Activated T-cell treated with anti-CD3 and anti-CD28 coated beads, Interleukin-2, amount 50 U/mL, for 1 hour (primary cell): ENCODE measurements at places on chromosomes 2 and 18.

GRCh38 chr2:7567646-7568045, 650.4 kb downstream of the RNF144A start:
- DNase-seq = peak; percentile 44

DNA sequence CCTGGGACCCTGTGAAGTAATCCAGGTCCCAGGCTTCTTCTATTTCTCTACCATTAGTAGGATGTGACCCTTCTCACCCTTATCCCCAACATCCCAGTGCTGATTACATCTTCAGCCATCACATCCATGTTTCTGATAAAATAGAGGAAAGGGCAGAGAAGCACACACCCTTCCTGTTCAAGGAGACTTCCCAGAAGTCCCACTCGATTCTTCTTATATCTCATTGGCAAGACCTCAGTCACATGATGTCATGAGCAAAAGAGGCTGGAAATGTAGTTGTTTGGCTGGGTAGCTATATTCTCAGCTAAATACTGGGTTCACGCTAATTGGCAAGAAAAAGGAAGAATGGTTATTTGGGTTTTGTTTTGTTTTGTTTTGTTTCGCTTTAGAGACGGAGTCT, 8.0 kb upstream of the XRCC5 start:
- no peak for DNase-seq

DNA sequence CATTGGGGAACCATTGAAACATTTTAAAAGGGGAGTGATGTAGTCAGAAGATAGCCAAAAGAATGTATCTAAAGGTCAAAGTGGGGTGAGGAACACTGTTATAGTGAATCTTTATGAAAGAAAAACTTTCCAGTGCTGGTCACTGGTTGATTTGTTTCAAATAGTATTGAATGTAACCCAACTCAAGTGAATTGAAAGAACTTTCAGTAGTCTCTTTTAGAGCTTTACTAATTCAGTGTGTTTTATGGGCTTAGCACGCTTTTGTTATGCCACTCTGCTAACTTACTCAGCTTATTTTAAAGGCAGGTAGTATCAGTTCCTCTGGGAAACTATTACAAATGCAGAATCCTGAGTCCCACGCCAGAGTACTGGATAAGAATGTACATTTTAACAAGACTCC, 57.3 kb downstream of the GTF2A1L start:
- no peak for DNase-seq

DNA sequence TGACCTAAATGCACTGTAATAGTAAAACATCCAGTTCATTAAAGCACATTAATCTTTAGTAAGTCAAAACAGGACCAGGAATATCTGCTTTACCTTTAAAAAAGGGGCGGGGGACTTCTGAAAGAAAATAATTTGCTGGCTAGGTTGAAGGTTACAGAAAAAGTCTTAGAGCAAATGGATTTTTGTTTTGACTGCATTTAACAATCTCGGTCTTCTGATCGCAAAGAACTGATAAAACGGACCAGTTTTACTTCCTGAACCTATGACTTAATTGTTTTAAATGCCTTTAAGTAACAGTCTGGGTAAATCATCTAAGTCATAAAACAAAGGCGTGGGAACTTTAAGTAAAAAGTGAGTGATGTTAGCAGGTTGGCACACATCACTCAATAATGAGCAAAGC, 783 bp downstream of the BUB1 start:
- no peak for DNase-seq

- DNase-seq = no peak
Observed at GRCh38 chr2:58156780-58157179, 84.3 kb downstream of the FANCL start.

DNA sequence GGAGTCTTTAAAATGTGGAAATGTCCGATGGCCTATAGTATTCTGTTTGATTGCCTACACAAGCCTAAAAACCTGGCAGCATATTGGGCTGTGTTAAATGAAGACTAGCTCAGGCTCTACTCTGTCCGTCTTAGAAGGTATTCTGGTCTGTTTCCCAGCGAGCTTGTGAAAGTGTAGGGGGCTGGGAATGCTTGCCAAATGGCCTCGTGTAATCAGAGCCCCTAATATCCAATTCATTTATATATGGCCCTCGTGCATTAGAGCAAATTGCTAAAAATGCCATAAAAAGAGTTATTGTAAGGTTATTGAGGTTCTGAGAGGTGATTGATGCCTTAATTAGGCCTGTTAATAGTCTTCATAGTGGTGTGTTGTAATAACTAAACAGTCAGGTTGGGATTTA, 1500.4 kb downstream of the DPP10 start:
- DNase-seq = no peak

DNA sequence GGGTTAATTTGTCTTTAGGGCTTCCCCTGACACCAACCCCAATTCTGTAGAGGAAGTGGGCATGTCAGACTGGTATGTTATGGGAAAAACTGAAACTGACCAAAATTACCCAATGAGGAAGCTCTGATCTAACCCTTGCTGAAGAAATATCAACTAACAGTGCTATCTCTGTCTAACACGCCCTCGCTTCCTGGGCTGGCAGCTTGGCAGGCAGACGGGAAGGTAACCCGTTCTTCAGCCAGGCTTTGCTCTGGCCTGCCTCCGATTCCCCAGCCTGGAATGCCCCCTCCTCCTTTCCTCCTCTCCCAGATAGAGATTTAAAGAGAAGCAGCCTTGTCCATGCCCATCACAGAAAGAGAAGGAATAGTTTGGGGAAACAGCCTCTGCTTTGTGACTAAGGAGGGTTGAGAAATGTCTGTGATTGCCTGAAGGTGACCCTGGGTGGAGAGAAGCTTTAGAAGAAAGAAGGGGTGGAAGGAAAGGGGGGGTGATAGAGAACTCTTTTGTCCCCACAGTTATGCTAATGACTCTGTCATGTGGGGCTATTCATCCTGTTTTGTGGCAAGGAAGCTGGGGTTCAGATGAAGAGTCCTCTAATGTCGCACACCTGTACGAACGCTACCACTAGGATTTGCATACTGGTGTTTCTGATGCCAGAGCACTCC, 15.4 kb downstream of the HK2 start:
- DNase-seq = peak; percentile 40

GRCh38 chr2:239027391-239028252, 179.7 kb downstream of the TWIST2 start:
- no peak for DNase-seq

DNA sequence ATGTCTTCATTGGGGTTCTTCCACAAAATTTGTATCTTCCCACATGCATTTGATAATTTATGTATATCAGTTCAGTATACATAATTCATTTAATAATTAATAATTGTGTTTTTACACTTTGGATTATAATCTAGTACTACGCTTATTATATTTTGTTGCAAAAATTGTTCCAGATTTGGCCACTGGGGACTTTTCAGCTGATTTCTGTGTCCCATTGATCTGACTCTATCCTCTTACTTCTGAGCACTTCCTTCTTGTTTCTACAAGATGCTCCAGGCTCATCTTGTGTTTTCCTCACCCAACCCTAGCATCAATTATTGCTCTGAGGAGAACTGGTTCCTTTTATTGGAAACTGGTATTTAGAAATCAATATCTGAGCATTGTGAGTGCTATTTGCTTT, 215.3 kb upstream of the CDH19 start:
- DNase-seq = no peak

DNA sequence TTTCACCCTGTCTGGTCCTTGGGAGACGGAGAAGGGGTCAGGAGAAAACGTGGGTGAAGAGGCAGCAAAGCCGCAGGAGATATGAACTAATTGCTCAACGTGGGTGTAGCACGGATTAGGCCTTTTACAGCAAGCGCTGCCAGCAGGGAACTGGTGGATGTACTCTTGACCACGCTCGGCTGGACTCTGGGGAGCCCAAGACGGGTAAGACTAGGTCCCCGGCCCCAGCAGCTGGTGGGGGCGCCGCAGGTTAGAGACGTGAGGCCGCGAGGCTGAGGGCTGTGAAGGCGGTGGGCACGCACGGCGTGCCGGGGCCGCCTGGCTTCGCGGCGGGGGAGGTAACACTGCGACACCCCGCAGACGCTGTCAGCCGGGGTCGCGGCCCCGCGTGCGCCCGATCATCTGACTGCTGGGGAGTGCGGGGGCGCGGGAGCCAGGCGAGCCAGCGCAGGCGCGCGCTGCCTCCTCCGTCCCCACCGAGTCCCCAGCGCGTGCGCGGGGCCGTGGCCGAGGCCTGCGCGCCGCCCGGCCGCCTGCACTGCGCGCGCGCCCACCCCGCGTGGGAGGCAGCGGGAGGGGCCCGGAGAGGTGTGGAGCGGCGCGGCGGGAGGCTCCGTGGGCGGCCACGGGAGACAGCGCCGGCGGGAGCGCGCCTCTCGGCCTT, at the start of gene CLIP4:
CLIP4 (plus strand) TSS at position 470 of the 664 bp plus-strand sequence. CDS start 5,974 bp downstream, outside the sequence.
- DNase-seq = peak; percentile 77

DNA sequence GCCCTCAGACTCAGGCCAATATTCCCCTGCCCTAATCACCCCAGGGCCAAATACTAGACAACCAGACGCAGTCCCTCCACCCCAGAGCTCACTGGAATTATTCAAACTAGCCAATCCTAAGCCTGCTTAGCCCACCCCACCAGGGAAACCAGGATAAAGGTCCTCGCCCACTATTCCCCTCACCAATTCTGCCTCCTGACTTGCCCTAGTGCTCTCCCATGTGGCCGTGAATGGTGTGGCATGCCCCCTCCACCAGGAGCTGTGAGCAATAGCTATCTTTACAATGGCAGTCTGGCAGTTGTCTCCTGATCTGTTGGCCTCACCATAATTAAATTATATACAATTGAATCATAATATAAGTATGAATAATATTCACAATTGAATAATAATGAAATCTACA, 42.3 kb downstream of the FAM124B start:
- no peak for DNase-seq

- DNase-seq = no peak
Observed at GRCh38 chr2:46260305-46260704, 36.9 kb upstream of the EPAS1 start.

GRCh38 chr18:47749600-47749973, 180.9 kb downstream of the SMAD2 start:
- no peak for DNase-seq

DNA sequence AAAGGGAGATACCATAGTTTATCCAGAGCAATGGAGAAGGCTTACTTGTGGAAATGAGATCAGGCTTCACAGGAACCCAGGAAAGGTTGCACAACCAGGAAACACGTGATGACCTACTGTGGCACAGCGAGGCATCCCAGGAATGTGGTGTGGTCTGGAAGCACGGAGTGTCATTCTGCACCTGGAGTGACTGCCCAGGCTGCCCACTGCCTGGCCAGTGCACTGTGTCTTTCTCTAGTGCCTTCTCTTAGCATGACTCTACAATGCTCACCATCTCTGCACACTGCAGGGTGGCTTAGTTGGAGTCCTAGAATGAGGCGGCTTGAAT, 48.9 kb downstream of the CHST9 start:
- DNase-seq = no peak

- DNase-seq = no peak
Observed at GRCh38 chr2:71212336-71212735, 14.6 kb downstream of the PAIP2B start.

GRCh38 chr18:48833701-48834412, 116.9 kb downstream of the SMAD7 start:
- peak; percentile 52 for DNase-seq

- DNase-seq = no peak
Observed at GRCh38 chr2:58532641-58533040, 291.5 kb upstream of the FANCL start.

GRCh38 chr2:5975401-5975800, 283.2 kb downstream of the SOX11 start:
- DNase-seq = no peak

- no peak for DNase-seq
Observed at GRCh38 chr2:157324331-157324843, 1.2 kb downstream of the ERMN start.

DNA sequence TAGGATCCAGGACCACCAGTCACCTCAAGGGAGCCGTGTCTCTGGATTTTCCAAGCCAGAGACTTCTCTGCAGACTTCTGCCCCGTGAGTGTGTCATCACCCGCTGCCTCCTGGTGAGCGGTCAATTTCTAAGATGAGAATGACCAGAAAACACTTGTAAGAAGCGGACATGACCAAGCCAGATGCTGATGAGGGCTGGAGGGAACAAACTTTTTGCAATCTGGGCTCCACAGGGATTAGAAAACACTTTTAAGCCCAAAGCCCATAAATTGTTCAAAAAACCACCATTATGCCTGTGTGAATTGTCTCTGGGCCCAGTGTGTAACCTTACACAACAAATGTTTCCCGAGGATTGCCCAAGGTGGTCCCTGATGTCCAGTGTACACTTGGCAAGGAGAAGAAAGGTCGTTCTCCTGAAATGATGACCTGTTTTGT, 5.3 kb upstream of the NPPC start:
- no peak for DNase-seq

GRCh38 chr2:8819194-8819593, 18.2 kb downstream of the KIDINS220 start:
- DNase-seq = no peak

DNA sequence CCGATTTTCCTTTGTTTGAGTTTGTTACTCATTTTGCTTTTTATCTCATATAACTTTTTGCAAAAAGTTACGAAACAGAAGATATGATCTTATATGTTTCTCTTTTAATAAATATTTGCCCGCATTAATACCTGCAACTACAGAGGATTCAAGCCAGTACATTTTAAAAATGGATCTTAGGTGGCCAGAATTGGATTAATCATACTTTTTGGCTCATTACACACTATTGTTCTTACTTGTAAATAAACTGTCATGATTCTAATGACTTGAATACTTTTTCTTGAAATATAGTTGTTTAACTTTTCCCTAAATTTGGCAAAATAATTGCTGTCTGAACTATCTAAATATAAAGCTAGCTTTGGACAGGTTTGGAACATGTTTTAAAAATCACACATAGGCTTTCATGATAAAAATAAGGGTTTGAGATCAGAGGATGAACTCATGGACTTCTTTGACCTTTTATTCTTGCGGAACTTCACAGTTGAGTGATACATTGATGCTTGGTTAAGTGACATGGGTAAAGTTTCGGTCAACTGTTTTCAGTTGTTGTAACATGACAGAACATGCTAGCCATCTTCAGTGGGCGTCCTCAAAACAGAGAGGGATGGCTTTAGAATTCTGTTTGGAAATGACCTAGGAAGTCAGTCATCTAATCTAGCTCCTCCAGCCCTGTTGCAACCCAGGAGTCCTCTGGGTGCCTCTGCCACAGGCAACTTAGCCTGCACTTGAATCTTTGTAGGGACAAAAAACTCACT, 44.5 kb downstream of the LTBP1 start:
- no peak for DNase-seq

DNA sequence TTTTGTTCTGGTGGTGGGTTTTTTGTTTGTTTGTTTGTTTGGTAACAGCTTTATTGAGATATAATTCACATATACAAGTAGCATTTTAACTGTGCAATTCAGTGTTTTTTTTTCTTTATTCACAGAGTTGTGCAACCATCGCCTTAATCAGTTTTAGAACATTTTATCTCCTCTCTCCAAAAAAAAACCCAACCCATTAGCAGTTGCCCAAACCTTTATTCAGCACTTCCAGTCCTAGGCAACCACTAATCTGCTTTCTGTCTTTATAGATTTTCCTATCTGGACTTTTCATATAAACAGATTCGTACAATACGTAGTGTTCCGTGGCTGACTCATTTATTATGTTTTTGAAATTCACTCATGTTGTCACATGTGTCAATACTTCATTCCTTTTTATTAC, 38.7 kb downstream of the CCDC138 start:
- no peak for DNase-seq

- no peak for DNase-seq
Observed at GRCh38 chr2:173134703-173135102, 59.1 kb downstream of the MAP3K20 start.
